ENCODE measurements at places on chromosomes 4 and X. TPM values are rescaled to one million over a fixed set of nuclear protein-coding genes. Genes with fewer than 3 reads are reported as not detected.

GRCh38 chrX:42128020-42128419 lies 204.7 kb upstream of the CASK start:
- H3K27ac ChIP-seq = no peak overlapping the region
- no peaks in the 10 kb centered on the region for H3K4me1 ChIP-seq
- no peak overlapping the region for H3K4me3 ChIP-seq
- no peak for DNase-seq

MAGED4 gene
- not detected for total RNA-seq

DNA sequence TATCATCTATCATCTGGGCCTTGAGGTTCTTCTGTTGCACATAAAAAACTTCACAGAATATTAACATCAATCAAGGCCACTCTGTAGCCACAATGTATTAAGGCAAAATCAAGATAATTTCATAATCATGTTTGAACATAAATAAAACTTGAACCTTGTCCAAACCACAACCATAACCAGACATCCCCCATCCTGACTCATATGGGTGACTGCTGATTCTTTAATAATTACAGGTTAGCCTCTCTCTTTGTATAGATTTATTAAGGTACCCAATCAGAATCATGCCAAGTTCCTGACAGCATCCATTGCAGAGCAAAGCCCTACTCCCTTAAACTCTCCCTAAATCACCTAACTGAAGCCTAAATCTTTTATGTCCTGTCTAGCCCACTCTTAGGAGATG lies 16.7 kb upstream of the AREG start:
- H3K27me3 ChIP-seq = no peaks in the 10 kb centered on the region
- no peaks in the 10 kb centered on the region for H3K36me3 ChIP-seq
- no peak overlapping the region for H3K27ac ChIP-seq
- no peak for DNase-seq
- peaks cover 3% of the 10 kb centered on the region for H3K4me1 ChIP-seq

GRCh38 chr4:136818811-136819330 lies 713.4 kb downstream of the PCDH18 start:
- no peaks in the 10 kb centered on the region for H3K36me3 ChIP-seq
- no peaks in the 10 kb centered on the region for H3K4me1 ChIP-seq
- DNase-seq = no peak
- H3K27ac ChIP-seq = no peak overlapping the region
- no peaks in the 10 kb centered on the region for H3K27me3 ChIP-seq

DNA sequence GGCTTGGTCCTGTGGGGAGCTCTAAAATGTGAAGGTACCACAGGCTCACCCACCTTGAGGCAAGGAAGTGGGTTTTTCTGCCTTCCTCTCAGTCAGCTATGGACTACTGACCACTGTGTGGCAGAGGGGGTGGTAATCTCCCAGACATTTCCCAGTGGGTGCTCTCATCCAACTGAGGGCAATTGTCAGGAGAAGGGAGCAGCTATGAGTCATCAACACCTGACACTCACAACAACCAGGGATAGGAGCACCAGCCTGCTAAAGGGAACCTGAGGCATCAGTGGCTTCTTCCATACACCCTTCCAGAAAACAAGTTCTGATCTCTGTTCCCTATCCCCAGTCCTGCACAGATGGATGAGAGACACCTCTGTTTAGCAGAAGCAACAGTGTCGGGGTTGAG lies 468.8 kb downstream of the BCOR start:
- H3K27ac ChIP-seq = no peak overlapping the region
- H3K36me3 ChIP-seq = no peaks in the 10 kb centered on the region
- DNase-seq = no peak
- no peak overlapping the region for H3K4me3 ChIP-seq
- H3K27me3 ChIP-seq = no peaks in the 10 kb centered on the region

MGARP gene
- total RNA-seq = 0.35 TPM

DNA sequence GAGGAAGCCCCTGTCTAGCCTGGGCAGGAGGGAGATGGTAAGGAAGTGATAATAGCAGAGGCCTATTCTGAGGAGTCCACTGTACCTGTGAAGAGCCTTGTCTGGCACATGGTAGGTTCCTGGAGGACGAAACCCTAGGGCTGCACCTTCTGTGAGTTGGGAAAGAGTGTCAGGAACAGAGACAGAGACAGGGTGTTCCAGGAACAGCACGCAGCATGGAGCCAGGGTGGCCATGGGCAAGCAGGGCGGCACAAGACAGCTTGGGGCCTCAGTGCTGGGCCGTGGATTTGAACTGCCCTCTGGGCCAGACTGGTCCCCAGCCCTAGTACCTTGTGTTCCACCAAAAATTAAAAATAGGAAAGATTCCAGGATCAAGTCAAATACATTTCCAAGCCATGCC lies 272.5 kb downstream of the EVC2 start:
- H3K4me3 ChIP-seq = no peak overlapping the region
- no peak overlapping the region for H3K27ac ChIP-seq
- H3K27me3 ChIP-seq = no peaks in the 10 kb centered on the region
- no peaks in the 10 kb centered on the region for H3K4me1 ChIP-seq

MMAA gene
- total RNA-seq = 1.3 TPM

GRID2 gene
- total RNA-seq = not detected

DNA sequence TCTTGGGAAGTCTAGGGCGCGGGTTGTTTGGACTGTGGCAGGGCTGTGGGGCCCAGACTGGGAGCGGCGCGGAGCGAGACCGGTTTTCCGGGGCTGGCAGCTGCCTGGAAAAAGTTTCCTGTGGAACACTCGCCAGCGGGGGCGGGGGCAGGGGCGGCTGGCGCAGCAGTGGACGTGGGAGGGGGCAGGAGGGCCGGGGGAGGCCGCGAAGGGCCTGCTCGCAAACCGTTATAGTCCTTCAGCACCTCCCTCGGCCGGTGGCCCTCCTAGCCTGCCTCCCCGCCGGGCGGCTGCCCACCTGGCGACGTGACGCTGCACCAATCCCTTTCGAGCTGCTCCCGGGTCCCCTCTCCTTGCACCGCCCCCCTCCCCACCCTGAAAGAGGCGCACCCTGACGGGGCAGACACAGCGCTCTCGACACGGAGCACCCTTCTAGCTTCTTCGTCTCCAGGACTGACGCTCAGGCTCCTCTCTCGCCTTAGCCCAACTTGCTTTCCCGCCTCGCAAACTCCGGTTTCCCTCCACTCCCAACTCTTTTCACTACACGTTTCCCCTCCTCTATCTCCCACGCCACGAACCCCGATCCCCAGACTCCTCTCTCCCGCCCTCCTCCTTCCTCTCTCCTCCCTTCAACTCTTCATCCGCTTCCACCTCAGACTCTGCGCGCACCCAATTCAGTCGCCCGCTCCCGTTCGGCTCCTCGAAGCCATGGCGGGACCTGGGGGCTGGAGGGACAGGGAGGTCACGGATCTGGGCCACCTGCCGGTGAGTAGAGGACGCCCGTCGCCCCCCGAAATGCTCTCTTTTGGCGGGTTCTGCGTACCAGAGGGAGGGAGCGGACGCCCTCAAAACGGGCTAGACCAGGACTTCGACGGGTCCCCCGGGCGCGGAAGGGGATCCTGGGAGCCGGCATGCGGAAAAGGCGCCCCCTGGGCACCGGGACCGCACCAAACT lies at the start of gene NRK:
TSS of gene NRK (plus strand) at position 402 of the 954 bp plus-strand sequence. CDS start at position 709, 307 bp downstream.
- no peaks in the 10 kb centered on the region for H3K4me1 ChIP-seq
- DNase-seq = no peak
- H3K4me3 ChIP-seq = no peak within 1 kb of the TSS
- H3K27ac ChIP-seq = no peak within 1 kb of the TSS
- no peaks in the 10 kb centered on the region for H3K27me3 ChIP-seq
- H3K36me3 ChIP-seq = no peaks in the 10 kb centered on the region

DNA sequence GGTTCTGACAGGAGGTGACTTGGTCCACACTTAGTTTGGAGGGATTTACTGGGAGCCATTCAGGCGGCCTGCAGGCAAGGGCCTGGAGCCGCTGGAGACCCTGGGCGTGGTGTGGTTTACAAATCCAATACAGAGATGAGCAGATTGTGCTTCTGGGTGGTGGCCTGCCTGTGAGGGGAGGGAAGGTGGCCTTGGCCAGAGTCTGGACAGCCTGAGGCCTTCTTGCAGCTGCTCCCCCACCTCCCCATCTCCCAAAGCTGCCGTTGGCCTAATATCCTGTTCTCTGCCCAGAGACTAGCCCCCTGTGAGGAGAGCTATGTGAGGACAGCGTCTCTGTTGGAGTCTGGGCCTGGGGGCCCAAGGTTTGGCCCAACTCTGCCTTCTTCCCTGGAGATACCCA lies 163.9 kb upstream of the MAMLD1 start:
- no peaks in the 10 kb centered on the region for H3K27me3 ChIP-seq
- H3K4me1 ChIP-seq = no peaks in the 10 kb centered on the region
- no peak for DNase-seq

DNA sequence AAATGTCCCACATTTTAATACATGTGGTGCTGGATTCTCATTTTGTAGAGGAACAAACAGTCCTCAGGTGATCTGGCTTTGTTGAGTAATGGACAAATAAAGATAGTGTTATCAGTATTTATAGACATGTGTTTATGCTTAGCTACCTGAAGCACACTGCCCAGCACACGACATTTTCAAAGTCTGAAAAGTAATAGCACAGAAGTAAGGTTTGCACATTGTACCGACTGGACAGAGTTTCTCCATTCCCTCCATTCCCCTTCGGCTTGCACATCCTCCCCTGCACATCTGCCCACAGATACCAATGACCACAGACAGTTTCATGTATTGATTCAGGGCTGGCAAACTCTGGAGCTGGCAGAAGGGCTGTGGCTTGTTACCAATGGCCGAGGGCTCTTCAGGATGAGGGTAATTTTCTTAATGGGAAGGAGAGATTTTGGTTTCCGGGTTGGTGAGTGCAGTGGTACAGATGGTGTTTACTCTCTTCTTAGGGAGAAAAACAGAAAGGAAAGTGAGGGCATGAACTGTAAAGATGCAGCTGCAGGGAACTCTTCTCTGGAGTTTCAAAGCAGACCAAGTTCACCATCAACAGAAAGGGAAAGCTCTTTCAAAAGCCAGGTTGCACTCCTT lies 2.3 kb downstream of the GRPR start:
- no peaks in the 10 kb centered on the region for H3K36me3 ChIP-seq
- H3K4me3 ChIP-seq = no peak overlapping the region
- no peak overlapping the region for H3K27ac ChIP-seq

GRCh38 chr4:173403051-173403450 lies 4.1 kb upstream of the SCRG1 start:
- DNase-seq = no peak
- no peak overlapping the region for H3K27ac ChIP-seq

PCDH11X gene
- total RNA-seq = not detected

NKX3-2 gene
- 0.69 TPM for total RNA-seq

DCX gene
- total RNA-seq = not detected

DNA sequence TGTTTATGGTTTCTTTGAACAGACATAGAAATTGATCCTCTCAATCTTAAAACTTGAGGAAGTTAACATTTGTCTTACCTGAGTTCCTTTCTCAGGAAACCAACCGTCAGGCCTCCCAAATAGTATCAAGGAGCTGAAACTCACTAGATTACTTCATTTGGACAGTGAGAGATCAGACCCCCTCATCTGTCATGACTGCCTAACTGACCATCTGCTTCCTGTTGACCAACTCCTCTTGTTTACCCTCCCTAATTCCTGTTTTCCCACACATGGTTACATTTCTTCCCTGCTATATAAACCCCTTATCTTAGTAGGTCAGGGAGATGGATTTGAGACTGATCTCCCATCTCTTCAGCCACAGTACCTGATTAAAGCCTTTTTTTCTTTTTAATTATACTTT lies 46.2 kb upstream of the NMU start:
- no peak for DNase-seq
- H3K36me3 ChIP-seq = no peaks in the 10 kb centered on the region
- no peak overlapping the region for H3K4me3 ChIP-seq
- H3K27ac ChIP-seq = peak overlapping the region; percentile 27
- no peaks in the 10 kb centered on the region for H3K27me3 ChIP-seq

DNA sequence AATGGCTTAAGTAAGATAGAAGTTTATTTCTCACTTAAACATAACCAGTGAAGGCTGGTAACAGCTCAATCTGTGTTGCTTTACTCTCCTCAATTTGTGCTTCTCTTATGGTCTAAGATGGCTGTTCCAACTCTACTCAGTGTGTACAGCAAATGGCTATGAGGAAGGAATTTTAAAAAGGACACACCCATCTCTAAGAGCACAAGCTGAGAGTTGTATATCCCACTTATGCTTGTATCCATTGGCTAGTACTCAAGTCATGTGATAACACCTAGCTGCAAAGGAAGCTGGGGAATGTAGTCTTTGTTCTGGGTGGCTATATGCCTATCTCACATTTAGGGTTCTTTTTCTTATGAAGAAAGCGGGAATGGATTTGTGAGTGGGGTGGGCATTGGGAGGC lies 63.3 kb downstream of the GPAT3 start:
- no peaks in the 10 kb centered on the region for H3K27me3 ChIP-seq
- H3K27ac ChIP-seq = no peak overlapping the region
- peak; percentile 64 for DNase-seq
- no peaks in the 10 kb centered on the region for H3K4me1 ChIP-seq
- H3K4me3 ChIP-seq = no peak overlapping the region

DNA sequence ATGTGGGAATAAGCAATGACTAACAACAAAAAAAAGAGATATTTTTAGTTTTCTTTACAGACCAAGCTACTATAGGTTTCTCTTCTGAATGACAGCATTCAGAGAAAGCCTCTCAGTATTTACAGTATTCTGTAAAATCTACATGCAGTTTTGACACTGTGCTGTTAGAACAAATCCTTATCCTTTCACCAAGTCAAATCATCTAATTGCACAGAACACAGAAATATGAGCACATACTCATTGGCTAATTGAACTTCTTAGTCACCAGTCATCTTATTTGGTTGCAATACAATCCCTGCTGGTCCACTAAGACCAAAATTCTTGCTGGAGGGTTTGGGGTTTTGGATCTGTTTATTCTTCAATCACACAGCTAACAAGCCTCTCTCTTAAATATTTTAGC lies 5.7 kb downstream of the ACOT9 start:
- H3K4me1 ChIP-seq = no peaks in the 10 kb centered on the region
- no peaks in the 10 kb centered on the region for H3K27me3 ChIP-seq
- peaks cover 16% of the 10 kb centered on the region for H3K36me3 ChIP-seq
- no peak for DNase-seq
- no peak overlapping the region for H3K27ac ChIP-seq

SGMS2 gene
- total RNA-seq = 0.09 TPM

DNA sequence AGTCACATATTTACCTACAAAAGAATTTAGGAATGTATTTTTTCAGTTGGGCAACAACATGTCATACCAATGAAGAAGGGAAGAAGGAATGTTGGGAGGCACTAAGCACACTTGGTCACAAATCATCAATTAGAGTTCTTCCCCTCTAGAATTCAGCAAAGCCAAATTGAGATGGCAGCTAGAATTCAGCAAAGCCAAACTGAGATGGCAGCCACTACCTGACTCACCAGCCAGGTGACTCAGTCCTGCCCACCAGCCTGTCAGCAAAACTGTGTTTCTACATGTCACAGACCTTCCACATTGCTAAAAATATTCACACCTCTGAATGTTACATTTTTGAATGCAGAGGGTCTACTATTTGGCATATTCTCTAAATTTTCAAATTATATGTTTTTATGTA lies 63.2 kb upstream of the NOCT start:
- H3K36me3 ChIP-seq = no peaks in the 10 kb centered on the region
- no peak overlapping the region for H3K27ac ChIP-seq
- no peaks in the 10 kb centered on the region for H3K4me1 ChIP-seq
- no peak for DNase-seq
- H3K27me3 ChIP-seq = peaks cover 4% of the 10 kb centered on the region
